RWPE2 (cell line): ENCODE measurements at places on chromosomes 6 and 20.

GRCh38 chr6:114033606-114034005 lies 62.7 kb upstream of the HDAC2 start:
- H3K36me3 ChIP-seq: no peaks in the 10 kb centered on the region
- no peak for DNase-seq
- H3K4me3 ChIP-seq: no peak overlapping the region
- no peak overlapping the region for H3K27ac ChIP-seq
- no peaks in the 10 kb centered on the region for H3K27me3 ChIP-seq

GRCh38 chr20:38126932-38127621 lies 38.0 kb downstream of the TGM2 start:
- peak overlapping the region; percentile 69 for H3K27ac ChIP-seq
- H3K36me3 ChIP-seq: no peaks in the 10 kb centered on the region
- DNase-seq: peak; percentile 80
- H3K4me1 ChIP-seq: peaks cover 37% of the 10 kb centered on the region

GRCh38 chr20:51495921-51496545 lies 46.5 kb downstream of the NFATC2 start:
- H3K27ac ChIP-seq: no peak overlapping the region
- no peak overlapping the region for H3K4me3 ChIP-seq
- H3K4me1 ChIP-seq: peaks cover 4% of the 10 kb centered on the region
- no peaks in the 10 kb centered on the region for H3K27me3 ChIP-seq
- DNase-seq: peak; percentile 56

DNA sequence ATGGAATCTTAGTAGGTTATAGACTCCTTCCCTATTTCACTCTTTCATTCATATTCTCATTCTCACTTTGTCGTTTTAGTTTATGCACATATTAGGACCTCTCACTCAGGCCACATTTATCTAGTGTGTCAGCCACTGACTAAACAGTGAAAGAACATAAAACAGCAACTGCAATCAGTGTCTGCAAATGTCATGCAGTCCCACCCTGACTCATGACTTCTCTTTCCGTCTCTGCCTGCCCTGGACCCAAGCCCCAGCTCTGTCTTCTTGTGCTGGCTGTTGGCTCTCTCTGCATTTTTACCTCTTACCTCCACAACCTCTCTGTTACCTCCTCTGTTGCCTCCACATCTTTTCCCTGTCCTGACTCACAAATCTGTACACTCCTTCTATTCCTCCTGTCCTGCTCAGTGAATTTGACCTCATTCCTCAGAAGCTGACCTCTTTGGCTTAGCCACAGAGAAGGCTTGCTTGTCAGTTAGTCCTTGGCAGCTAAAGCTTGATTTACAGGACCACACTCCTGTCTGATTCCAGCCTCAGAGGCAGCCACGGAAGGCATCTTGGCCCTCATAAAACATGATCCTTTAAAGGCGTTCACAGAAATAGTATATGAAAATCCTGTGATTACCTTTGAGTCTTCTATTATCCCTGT lies 247.6 kb downstream of the PKHD1 start:
- H3K4me3 ChIP-seq: no peak overlapping the region
- H3K36me3 ChIP-seq: no peaks in the 10 kb centered on the region
- DNase-seq: no peak
- H3K27ac ChIP-seq: no peak overlapping the region
- H3K27me3 ChIP-seq: peaks cover 3% of the 10 kb centered on the region

DNA sequence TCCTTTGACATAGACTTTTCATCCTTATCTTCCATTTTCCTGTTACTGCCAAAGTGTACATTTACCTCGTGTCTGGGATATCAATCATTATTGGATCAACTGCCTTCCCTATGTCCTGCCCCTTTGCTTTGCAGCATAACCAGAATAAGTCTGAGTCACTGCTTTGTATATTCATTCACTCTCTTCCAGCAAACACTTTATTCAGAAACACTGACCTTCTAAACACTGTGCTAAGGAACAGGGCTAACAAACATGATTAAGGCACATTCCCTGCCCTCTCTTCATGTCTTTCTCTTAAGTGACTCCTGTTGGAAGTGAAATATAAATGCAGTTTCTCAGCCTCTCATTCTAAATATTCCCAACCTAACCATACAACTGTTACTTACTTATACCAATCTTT lies 66.9 kb downstream of the COL19A1 start:
- no peaks in the 10 kb centered on the region for H3K36me3 ChIP-seq
- no peak for DNase-seq
- no peak overlapping the region for H3K27ac ChIP-seq
- no peak overlapping the region for H3K4me3 ChIP-seq
